ENCODE measurements at places on chromosomes 2 and 18.

- no peak for DNase-seq
Observed at GRCh38 chr18:41265047-41265446, 690.0 kb upstream of the PIK3C3 start.

GRCh38 chr2:119402106-119402505, 29.5 kb upstream of the TMEM37 start:
- no peak for DNase-seq

DNA sequence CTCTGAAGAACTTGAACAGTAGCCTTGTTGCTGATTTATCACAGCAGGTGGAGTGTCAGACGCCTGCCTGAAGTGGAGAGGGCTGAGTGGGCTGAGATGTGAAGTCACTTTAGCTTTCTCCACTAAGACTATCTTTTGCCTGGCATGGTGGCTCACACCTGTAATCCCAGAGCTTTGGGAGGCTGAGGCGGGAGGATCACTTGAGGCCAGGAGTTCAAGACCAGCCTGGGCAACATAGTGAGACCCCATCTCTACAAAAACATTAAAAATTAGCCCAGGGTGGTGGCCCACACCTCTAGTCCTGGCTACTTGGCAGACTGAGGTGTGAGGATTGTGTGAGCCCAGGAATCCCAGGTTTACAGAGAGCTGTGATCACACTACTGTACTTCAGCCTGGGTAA, 60.6 kb upstream of the TTC39C start:
- DNase-seq: no peak

- DNase-seq: no peak
Observed at GRCh38 chr2:191329841-191330240, 84.6 kb downstream of the MYO1B start.

DNA sequence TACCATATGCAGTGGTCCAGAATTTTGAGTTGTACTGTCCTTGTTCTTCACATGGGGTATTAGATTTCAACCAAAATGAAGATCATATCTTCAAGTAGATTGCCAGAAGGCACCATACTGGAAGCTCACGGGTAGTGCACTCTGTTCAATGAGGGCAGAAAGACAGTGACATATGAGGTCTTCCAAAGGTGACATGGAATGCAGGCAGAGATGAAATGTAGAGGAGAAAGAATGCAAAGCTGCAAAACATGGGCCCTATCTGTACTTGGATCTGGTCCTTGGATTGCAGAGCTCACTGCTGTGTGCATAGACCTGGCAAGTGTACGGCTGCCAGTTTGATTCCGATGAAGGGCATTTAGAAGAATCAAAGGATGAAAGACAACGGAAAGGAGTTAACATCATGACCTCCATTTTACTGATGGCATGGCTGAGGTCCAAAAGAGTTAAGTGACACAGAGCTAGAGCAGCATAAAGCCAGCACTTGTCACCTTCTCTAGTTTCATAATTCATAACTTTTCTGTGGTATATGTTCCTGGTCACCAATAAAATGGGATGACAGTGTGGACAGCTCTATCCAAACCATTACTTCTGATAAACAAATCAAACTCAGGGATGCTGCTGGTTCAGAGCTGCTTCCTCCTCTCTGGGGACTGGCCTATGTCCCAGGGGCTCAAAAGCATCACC, 64.7 kb downstream of the BCL2 start:
- no peak for DNase-seq

- no peak for DNase-seq
Observed at GRCh38 chr2:36468463-36469105, 113.0 kb downstream of the CRIM1 start.

DNA sequence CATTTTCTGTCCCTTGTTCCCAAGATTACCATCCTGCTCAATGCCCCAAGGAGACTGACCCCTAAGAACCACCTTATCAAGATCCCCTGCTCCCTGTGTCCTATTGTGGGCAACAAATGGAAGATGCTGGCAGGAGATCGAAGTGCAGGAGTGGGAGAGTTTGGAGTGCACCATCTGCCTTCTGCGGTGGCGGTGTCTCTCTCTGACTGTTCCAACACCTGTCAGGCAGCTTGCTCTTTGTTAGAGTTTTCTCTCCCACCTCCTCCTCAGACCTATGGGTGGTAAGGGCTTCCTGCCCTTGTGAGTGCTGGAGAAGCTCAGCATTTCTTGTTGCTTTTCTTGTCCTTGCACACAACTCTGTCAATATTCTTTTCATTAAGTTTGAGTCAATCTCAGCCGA, 64.1 kb upstream of the SPHKAP start:
- no peak for DNase-seq

- no peak for DNase-seq
Observed at GRCh38 chr2:122070241-122070731, 314.8 kb downstream of the TSN start.

DNA sequence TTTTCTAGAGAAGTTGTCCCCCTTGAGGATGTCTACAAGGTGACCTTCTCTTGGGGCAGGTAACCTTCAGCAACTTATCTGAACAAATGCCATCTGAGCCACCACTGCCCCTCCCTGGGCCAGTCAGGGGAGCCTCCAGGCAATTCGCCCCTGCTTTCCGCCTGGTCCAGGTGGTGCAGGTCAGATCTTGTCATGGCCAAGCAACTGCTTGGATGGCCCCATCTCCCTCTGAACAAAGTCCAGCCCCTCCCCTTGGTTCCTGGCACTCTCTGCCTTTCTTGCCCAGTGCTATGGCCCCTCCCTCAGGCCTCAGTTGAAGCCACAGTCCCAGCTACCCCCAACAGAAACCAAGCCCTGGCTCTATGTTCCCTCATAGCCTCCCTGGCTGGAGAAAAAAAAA, 138.7 kb downstream of the ALPK2 start:
- no peak for DNase-seq

DNA sequence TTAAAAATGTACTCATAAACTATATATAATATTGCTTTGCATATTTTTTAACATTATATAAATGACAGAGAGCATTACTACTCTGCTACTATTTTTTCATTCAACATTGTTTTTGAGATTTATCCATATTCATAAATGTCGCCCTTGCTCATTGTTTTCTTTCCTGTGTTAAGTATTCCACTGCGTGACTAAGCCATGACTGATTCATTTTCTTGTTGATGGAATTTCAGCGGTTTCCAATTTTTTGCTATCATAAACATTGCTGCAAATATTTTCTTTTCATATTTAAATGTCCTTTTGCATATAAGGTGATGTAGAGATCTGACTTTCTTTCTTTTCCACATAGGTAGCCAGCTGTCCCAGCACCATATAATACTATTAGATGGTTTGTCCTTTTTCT, 57.6 kb downstream of the SFXN5 start:
- DNase-seq: no peak
